ENCODE measurements at places on chromosomes 7 and 10.

DNA sequence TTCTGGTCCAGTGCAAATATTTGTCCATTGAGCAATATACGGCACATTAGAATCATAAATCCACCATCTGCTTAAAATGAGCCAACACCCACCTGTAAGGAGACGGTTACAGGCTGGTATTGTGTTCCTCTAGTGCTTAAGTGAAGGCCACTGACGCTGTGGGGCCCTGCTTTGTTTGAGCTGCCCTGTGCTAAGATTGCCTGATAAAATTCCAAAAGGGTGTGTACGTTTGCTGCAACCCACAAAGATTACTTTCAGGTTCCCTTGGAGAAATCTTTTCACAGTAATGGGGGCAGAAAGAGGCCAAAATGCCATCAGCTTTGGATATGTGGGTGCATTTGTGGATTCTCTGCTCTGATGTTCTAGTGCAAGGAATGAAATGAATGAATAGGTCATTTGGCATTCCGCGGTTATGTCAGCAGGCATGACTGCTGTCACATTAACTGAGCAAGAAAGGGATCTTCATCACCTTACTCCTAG lies 34.4 kb downstream of the AGR3 start:
- no peak for DNase-seq

- DNase-seq = no peak
Observed at GRCh38 chr10:6201516-6201975, 1.2 kb upstream of the PFKFB3 start.

DNA sequence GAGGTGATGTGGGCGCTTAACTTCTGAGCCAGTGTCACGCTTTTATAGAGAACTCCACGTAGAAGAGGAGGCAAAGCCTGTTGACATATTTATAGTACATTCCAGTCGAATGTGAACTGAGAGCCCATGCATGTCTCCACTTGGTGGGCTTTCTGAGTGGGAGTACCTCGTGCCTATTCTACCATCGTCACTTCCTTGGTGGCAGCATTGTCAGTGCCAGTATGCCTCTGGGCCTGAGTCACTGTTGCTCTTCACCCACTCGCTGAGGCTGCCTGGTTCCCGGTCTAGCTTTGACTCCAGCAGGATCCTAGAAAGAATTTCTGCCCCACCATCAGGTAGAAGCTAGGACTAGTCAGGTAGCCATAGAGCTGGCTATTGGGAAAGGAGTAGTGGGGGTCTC lies 30.0 kb upstream of the CDH23 start:
- no peak for DNase-seq

DNA sequence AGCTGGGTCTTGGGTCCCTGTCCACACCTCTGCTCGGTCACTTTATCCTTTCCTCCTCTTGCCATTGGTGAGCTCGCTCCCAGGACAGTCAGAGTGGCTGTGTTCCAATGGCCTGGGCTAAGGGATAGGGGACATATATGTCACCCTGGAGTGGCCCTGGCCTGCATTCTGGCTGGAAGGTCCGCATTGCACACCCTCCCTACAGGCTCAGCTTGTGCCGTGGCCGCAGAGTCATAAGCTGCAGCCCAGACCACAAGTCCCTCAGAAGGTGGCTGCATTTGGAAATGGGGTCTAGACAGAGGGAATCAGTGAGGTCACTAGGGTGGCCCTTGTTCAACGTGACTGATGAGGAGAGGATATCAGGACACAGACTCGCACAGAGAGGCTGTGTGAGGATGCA lies 363.8 kb upstream of the SHH start:
- DNase-seq = no peak

GRCh38 chr7:99393355-99394187 lies 14.8 kb downstream of the PDAP1 start:
- no peak for DNase-seq
